Spinal cord (tissue), 10 donors: ENCODE measurements at places on chromosomes 4 and X.

DNA sequence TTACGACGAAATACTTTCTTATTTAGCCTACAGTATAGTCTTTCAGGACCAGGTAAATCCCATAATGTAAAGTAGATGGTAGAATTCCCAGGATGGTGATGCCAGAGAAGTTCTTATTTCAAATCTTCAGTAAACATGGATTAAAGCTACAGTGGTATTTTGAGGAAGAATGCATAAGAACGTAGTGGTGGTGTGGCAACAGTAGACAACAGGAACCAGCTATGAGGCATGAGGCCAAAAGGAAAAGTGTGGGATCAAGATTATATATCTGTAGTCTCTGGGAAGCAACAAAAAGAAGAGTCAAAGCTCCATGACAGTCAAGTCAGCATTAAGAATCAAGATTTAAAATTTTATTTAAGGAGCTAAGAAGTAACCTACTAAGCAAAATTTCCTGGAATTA, 60.2 kb downstream of the METTL14 start:
- no peak for DNase-seq

GRCh38 chr4:83335701-83336100, 1.1 kb upstream of the HPSE start:
- no peak for DNase-seq

- DNase-seq: peak; percentile 74
Measured at GRCh38 chr4:78644744-78645330, 93.3 kb downstream of the ANXA3 start.

DNA sequence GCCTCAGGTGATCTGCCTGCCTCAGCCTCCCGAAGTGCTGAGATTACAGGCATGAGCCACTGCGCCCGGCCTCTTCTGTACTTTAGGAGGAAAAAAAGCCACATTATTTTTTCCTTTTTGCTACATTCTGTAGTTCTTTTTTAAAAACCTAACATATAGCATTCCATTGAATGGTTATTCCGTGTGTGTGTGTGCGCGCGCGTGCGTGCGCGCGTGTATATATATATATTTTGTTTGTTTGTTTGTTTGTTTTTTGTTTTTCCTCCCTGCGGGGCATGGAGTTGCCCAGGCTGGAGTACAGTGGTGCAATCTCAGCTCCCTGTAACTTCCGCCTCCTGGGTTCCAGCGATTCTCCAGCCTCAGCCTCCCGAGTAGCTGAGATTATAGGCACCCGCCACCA, 59.5 kb downstream of the ARHGAP10 start:
- no peak for DNase-seq

DNA sequence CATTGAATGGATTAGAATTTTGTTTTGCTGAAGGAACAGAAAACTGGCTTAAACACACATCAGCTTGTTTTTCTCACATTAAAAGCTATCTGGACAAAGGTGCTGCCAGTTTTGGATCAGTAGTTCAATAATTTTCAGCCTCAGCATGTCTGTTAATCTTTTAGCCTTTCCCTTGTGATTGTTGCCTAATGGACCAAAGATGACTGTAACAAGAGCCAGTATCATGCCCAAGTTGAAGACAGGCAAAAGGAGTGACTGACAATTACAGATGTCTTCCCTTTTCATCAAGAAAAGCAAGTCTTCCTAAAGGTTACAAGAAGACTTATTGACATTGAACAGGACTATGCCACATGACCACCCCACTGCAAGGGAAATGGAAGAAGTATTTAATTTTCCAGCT, 419.7 kb downstream of the MAPK10 start:
- DNase-seq: no peak

DNA sequence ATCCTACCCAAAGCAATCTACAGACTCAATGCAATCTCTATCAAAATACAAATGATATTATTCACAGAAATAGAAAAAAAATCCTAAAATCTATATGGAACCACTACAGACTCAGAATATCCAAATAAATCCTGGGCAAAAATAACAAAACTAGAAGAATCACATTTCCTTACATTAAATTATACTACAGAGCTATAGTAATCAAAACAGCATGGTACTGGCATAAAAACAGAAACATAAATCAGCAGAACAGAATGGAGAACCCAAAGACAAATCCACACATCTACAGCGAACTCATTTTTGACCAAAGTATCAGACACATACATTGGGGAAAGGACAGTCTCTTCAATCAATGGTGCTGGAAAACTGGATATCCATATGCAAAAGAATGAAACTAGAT, 304.1 kb upstream of the FGF13 start:
- DNase-seq: no peak

- no peak for DNase-seq
Measured at GRCh38 chr4:168685136-168685809, 188.4 kb downstream of the PALLD start.

DNA sequence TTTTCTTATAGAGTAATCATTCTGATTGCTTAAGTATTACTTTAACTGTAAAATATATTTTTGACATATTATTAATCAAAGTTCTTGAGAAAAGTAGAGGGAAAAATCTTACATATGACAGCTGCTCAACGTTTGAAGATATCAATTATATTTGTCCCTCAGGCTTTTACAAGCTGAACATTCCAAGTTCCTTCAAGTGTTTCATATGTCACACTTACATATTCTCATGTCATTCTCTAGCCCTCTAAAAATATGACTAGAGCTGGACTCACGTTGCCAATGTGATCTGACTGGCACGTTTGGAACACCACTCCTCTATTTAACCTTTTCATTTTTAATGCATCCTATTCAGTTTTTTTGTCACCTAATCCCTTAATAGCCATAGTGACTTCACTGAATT, 492.9 kb downstream of the PCDH18 start:
- DNase-seq: no peak

- DNase-seq: no peak
Measured at GRCh38 chr4:185513489-185514181, 21.7 kb downstream of the PDLIM3 start.

GRCh38 chr4:172653676-172654075, 514.9 kb upstream of the GALNT7 start:
- DNase-seq: no peak

GRCh38 chrX:41607264-41607832, 81.4 kb upstream of the GPR34 start:
- DNase-seq: no peak

- no peak for DNase-seq
Measured at GRCh38 chr4:79645942-79646341, 237.9 kb upstream of the GK2 start.

GRCh38 chr4:37872310-37872988, 18.4 kb upstream of the TBC1D1 start:
- DNase-seq: no peak

- peak; percentile 87 for DNase-seq
Measured at GRCh38 chr4:184343502-184344177, 126.0 kb upstream of the ENPP6 start.

- no peak for DNase-seq
Measured at GRCh38 chr4:1846580-1846979, 9.4 kb downstream of the LETM1 start.

GRCh38 chr4:55186700-55187099, 61.3 kb upstream of the KDR start:
- no peak for DNase-seq

DNA sequence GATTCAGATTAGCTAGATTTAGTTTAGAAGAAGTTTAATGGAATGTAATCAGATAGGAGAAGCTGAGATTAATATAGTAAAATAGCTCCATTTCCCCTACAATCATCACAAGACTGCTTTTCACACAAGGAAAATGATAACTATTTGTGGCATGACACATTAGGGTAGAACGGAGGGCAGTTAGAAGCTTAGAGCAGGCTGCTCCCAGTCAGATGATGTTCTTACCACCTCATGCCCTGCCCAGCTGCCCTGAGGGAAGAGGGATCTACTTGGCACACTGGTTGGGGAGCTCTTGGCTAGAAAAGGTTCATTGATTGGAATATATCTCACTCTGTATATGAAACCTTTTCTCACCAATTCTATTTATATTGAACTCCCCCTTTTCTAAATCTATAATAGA, 180.7 kb upstream of the IL15 start:
- no peak for DNase-seq

GRCh38 chr4:114734594-114734993, 136.0 kb downstream of the UGT8 start:
- DNase-seq: no peak

DNA sequence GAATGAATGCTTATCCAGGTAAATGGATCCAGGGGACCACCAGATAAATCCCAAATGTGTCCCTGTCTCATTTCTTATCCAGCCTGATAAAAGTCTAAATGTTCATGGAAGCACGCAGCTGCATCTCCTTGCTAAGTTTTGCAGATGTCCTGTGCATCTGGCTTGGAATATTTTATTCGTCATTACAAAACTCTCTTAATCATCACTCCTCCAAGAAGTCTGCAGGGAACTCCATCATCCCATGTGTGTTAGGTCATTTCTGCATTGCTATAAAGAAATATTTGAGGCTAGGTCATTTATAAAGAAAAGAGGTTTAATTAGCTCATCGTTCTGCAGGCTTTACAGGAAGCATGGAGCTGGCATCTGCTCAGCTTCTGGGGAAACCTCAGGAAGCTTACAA, 297.2 kb downstream of the HS3ST1 start:
- no peak for DNase-seq

DNA sequence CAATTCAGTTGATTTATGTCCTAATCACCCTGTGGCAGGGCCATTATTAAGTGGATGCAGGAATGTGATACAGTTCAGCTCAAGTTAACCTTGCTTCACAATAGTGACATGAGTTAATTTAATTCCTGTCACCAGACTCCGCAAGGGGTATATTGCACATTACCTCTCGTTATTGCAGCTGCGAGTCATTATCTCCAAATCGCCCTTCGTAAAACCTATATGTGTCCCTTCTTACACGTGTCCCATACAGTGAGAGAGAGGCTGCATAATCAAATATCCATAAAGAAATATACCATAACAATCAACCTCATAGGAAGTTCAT, 369.9 kb upstream of the ANXA10 start:
- DNase-seq: no peak

DNA sequence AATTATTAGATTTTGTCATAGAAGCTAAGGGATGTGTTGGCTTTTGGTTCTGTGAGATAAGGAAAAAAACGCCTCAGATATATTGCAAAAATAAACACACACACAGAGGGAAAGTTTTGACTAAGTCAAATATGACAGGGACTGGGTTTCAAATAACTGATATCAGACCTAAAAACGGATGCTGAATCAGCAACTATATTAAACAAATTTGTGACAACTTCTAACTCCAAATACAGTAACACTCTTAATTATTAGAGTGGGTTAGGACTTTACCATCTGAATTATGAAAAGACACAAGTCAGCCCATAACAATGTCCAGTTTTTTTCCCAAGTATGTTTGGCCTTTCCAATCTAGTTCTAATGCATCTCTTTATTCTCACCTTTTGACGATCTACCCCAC, 2693.1 kb downstream of the ARAP2 start:
- no peak for DNase-seq

- DNase-seq: no peak
Measured at GRCh38 chr4:17077105-17077504, 178.7 kb upstream of the LDB2 start.

- DNase-seq: no peak
Measured at GRCh38 chr4:7519638-7520376, 85.1 kb upstream of the PSAPL1 start.

- no peak for DNase-seq
Measured at GRCh38 chrX:40960041-40960440, 125.2 kb upstream of the USP9X start.

DNA sequence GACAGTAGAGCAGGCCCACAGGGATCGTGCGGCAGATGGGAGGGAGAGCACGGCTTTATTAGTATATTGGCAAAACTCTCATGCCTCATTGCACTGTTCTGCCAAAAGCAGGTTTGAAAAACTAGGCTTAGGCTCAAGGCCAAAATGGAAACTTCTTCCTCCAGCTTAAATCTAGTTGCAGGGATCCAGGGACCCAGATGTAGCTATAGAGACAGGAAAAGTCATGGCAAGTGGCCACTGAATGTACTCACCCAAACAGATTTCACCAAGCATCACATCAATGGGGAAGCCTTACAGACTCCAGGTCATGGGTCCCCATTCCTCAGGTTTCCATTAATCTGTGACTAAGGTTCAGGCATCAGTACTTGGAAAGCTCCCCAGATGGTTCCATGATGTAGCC, 149.2 kb downstream of the STK32B start:
- DNase-seq: no peak

- DNase-seq: no peak
Measured at GRCh38 chrX:39397561-39398199, 596.4 kb downstream of the MID1IP1 start.
